ENCODE measurements at places on chromosomes 3 and 15. TPM values are rescaled to one million over a fixed set of nuclear protein-coding genes. Genes with fewer than 3 reads are reported as not detected.

DNA sequence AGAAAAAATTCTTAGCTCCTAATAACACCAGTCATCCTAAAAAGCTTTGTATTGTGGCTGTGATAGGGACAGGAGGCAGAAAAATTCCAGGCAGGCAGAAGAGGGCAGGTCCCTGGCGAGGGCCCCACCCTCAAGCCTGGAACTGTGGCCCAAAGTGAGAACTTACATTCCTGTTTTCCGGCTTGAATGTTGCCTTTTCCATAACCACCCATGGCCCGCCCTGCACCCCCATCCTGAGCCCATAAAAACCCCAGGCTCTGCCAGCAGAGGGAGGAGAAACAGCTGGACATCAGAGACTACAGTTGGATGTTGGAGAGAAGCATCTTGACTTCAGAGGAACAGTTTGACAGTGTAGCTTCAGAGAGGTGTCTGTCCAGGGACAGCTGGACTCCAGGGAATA, 37.3 kb downstream of the SLCO2A1 start:
- H3K4me1 ChIP-seq = no peaks in the 10 kb centered on the region
- H3K27ac ChIP-seq = no peak overlapping the region
- peaks cover 4% of the 10 kb centered on the region for H3K27me3 ChIP-seq
- H3K4me3 ChIP-seq = no peak overlapping the region
- DNase-seq = no peak

DNA sequence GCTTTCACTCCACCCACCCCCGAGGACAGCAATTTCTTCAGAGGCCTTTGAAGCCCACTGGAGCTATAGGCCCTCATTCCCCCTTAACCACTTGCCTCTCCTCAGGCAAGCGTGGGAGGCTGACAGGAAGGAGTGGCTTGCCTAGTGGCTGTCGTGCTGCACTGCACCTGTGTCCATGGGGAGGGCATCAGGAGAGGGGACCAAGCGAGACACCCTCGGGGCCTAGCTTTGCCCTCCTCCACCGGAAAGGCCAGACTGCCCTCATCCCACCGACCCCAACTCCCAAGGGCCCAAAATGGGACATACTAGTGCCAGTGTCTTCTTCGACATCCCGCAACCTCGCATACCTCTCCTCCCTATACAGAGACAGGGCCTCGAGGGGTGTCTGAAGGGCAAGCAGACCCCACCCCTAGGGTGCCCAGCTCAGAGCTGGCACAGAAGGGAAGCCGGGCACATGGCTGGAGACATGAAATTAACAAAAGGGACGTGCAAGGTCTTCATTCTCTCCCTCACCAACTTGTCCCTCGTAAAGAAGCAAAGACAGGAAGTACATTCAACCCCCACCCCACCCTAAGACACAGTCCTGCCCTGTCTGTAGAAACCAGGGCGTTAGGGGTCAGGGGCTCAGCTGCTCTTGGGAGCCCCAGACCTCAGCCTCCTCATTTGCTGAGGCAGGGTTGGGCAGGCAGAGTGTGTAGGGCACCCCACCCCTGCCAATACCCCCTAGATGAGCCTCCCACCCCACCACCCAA, 24.3 kb downstream of the VIPR1 start:
- H3K36me3 ChIP-seq = peaks cover 12% of the 10 kb centered on the region
- H3K27me3 ChIP-seq = no peaks in the 10 kb centered on the region
- peaks cover 64% of the 10 kb centered on the region for H3K4me1 ChIP-seq
- H3K27ac ChIP-seq = peak overlapping the region; percentile 86
- peak; percentile 77 for DNase-seq
- no peak overlapping the region for H3K4me3 ChIP-seq

DNA sequence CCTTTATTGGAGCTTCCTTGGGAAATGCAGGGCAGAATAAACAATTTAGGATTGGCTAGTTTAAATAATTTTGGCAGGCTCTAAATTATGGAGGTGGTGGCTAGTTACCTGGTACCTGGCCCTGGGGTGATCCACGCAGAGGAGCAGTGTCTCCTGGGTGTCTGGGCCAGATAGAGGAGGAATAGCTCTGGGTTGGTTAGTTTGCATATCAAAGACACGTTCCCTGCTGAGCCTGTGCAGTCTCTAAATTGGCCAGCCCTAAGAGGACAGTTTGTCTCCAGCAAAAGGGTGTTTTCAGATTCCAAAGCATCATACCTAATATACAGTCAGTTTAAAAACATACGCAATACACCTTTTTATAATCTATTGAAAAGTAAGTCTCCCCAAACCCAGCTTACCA, 333.3 kb upstream of the TPM1 start:
- peaks cover 14% of the 10 kb centered on the region for H3K4me1 ChIP-seq
- no peak overlapping the region for H3K27ac ChIP-seq
- H3K36me3 ChIP-seq = no peaks in the 10 kb centered on the region
- H3K27me3 ChIP-seq = peaks cover 5% of the 10 kb centered on the region
- H3K4me3 ChIP-seq = no peak overlapping the region
- DNase-seq = no peak

DNA sequence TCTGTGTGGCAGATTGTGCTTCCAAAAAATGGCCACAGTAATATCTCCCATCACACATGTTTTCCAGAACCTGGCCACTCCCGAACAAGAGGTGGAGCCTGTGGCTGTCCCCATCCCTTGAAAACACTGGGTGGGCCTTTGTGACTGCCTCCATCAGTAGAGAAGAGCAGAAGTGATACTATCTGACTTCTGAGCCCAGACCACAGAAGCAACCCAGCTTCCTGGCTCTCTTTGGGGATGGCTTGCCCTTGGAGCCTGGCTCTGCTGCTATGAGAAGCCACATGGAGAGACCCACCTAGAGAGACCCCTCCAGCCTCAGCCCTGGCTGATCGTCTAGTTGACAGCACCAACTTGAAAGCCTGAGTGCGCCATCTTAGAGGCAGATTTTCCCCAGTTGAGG, 39.8 kb upstream of the CMTM8 start:
- DNase-seq = no peak
- no peaks in the 10 kb centered on the region for H3K36me3 ChIP-seq
- no peak overlapping the region for H3K27ac ChIP-seq

DNA sequence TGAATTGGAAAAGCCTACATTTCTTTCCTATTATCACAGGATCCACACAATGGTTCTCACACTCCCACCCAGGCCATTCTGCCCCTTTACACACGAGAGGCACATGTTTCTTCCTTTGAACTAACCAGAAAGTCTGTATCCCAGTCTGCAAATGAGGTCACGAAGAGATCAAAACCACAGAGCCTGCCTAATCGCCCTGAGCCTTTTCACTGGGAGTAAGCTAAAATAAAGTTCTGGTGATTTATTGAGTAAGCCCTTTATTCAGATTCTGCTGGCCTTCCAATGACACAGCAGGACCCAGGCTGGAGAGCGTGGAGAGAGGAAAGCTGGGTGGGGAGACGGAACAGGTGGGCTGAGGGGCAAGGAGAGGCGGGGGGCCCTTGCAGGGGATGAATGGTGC, 78.7 kb downstream of the ATP1B3 start:
- DNase-seq = no peak
- H3K4me3 ChIP-seq = no peak overlapping the region
- H3K4me1 ChIP-seq = peaks cover 6% of the 10 kb centered on the region
- peaks cover 6% of the 10 kb centered on the region for H3K36me3 ChIP-seq

DNA sequence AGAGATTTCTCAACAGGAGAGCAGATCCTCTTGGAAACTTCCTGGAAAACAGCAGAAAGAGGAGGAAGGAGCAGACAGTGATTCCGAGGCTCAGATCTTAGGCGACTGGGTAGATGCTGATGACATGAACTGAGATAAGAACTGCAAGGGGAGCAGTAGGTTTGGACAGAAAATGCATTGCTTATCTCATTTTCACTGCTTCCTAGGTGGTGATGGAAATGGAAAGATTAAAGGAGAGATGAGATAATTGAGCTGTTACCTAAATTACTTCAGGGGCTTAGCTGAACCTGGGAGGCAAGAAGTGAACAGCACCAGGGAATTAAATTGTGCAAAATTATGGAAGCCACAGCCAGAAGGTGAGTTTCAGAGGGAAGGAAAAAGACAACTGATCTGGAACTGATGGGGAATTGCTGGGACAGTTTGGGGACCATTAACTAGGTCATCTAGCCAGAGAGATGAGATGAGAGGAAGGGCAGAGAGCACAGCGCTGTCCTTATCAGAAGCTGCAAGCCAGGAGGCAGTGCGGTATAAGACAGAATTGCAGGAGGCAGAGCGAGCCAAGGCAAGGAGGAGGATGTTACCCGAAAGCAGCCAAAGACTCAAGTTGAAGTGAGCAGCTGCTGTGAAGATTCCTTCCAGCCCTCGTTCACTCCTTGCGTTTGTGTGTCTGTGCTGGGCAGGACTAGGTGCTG, 140.4 kb downstream of the SRGAP3 start:
- no peaks in the 10 kb centered on the region for H3K36me3 ChIP-seq
- no peak overlapping the region for H3K4me3 ChIP-seq
- H3K4me1 ChIP-seq = no peaks in the 10 kb centered on the region
- no peaks in the 10 kb centered on the region for H3K27me3 ChIP-seq
- no peak overlapping the region for H3K27ac ChIP-seq
- DNase-seq = no peak

GRCh38 chr3:105285653-105286241, 81.0 kb upstream of the ALCAM start:
- no peak overlapping the region for H3K27ac ChIP-seq
- no peaks in the 10 kb centered on the region for H3K36me3 ChIP-seq
- no peaks in the 10 kb centered on the region for H3K4me1 ChIP-seq
- no peak for DNase-seq
- H3K27me3 ChIP-seq = peaks cover 5% of the 10 kb centered on the region

GRCh38 chr3:58638591-58638990, 28.0 kb downstream of the FAM3D start:
- H3K27me3 ChIP-seq = peaks cover 3% of the 10 kb centered on the region
- H3K27ac ChIP-seq = no peak overlapping the region
- no peaks in the 10 kb centered on the region for H3K4me1 ChIP-seq
- no peak overlapping the region for H3K4me3 ChIP-seq

GRCh38 chr3:70806556-70806955, 494.1 kb upstream of the MDFIC2 start:
- H3K4me3 ChIP-seq = no peak overlapping the region
- DNase-seq = no peak

GRCh38 chr3:41148478-41148877, 50.8 kb upstream of the CTNNB1 start:
- DNase-seq = no peak
- no peak overlapping the region for H3K27ac ChIP-seq
- peaks cover 5% of the 10 kb centered on the region for H3K36me3 ChIP-seq
- H3K27me3 ChIP-seq = peaks cover 2% of the 10 kb centered on the region

GRCh38 chr15:41919954-41920538, 26.2 kb upstream of the SPTBN5 start:
- no peaks in the 10 kb centered on the region for H3K27me3 ChIP-seq
- peaks cover 7% of the 10 kb centered on the region for H3K4me1 ChIP-seq
- H3K4me3 ChIP-seq = no peak overlapping the region
- H3K27ac ChIP-seq = no peak overlapping the region

DNA sequence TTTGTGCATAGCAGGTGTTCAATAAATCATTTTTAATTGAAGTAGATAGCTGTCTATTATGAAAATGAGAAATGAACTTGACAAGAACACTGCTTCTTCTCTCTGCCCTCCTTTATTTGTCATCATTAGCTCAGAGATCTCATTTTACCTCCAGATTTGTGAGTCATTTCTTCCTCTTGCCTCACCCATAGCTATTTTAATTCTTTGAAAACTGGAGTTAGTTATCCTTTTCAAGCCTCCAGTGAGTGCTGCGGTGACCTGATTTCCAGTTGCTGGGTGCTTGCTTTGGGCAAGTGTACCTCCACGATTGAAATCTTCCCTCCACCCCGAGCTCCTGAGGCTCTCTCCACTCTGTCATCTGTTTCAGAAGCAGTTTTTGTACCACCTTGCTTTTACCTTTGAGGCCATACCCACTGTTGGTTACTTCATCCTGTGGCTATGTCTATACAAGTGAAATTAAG, 114.6 kb downstream of the NFKBIZ start:
- H3K27me3 ChIP-seq = no peaks in the 10 kb centered on the region
- DNase-seq = peak; percentile 59
- H3K4me1 ChIP-seq = peaks cover 27% of the 10 kb centered on the region
- H3K4me3 ChIP-seq = no peak overlapping the region

- H3K4me1 ChIP-seq = peaks cover 7% of the 10 kb centered on the region
- H3K27ac ChIP-seq = no peak overlapping the region
- no peaks in the 10 kb centered on the region for H3K36me3 ChIP-seq
- no peak overlapping the region for H3K4me3 ChIP-seq
Observed at GRCh38 chr15:92502336-92502735, 108.7 kb downstream of the ST8SIA2 start.

GRCh38 chr3:126397610-126398422, 3.1 kb downstream of the CFAP100 start:
- H3K36me3 ChIP-seq = no peaks in the 10 kb centered on the region
- H3K27me3 ChIP-seq = peaks cover 27% of the 10 kb centered on the region
- no peak overlapping the region for H3K4me3 ChIP-seq
- DNase-seq = no peak

DNA sequence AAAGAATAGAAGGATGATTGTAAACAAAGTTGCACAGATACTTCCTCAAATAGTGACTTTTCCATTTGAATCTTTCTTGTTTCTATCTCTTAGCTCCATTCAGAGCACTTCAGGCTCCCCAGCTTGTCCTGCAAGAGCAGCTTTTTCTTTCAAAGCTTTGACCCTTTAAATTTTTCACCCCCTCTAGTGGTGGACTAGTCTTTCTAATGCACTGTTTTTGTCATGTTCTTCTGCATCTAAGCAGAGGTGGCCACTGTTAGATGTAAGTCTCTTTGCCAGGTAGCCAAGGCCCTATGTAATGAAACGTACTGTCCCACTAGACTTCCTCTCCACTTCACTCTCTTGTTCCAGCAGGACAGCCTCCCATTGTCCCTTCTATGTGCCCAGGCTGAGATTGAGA, 74.0 kb upstream of the MANF start:
- no peak overlapping the region for H3K4me3 ChIP-seq
- no peaks in the 10 kb centered on the region for H3K4me1 ChIP-seq
- H3K27ac ChIP-seq = no peak overlapping the region
- DNase-seq = no peak
- H3K27me3 ChIP-seq = no peaks in the 10 kb centered on the region

DNA sequence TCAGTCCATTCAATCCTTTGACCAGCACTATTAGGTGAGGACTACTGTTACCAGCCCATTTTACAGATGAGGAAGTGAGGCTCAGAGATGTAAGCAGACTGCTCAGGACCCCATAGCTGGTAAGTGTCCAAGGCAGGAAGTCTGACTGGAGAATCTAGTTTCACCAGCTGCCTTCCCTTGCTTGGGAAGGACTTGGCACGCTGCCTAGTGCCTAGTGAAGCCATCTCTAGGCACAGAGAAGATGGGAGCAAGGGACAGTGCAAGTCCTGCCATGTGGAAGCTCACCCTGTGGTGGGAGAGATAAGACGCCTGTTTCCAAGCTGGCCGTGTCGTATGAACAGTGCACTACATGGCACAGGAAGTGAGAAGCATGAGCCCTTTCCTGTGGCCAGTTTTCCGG, 111.8 kb upstream of the TMC3 start:
- H3K36me3 ChIP-seq = no peaks in the 10 kb centered on the region
- no peak overlapping the region for H3K27ac ChIP-seq
- no peaks in the 10 kb centered on the region for H3K4me1 ChIP-seq

The NTRK3 gene
- 0.78 TPM for total RNA-seq

The AGTR1 gene
- not detected for total RNA-seq

The SYNPR gene
- not detected for total RNA-seq

The HGD gene
- 0.16 TPM for total RNA-seq

The LSAMP gene
- total RNA-seq = not detected

The MAP6D1 gene
- total RNA-seq = 1.3 TPM

The GPR156 gene
- total RNA-seq = not detected

The SNURF gene
- total RNA-seq = 2.5 TPM

The LMOD3 gene
- not detected for total RNA-seq

The WDR48 gene
- total RNA-seq = 33.3 TPM

The GPR149 gene
- not detected for total RNA-seq

The ZPLD1 gene
- total RNA-seq = not detected

Data from activated CD4-positive, alpha-beta T cell treated with anti-CD3 and anti-CD28 coated beads for 36 hours (primary cell).